Stimulated activated CD4-positive, alpha-beta T cell treated with anti-CD3 and anti-CD28 coated beads, Interleukin-15, amount 100 ng/mL, for 1 hour (primary cell): ENCODE measurements at places on chromosomes 3 and 15.

DNA sequence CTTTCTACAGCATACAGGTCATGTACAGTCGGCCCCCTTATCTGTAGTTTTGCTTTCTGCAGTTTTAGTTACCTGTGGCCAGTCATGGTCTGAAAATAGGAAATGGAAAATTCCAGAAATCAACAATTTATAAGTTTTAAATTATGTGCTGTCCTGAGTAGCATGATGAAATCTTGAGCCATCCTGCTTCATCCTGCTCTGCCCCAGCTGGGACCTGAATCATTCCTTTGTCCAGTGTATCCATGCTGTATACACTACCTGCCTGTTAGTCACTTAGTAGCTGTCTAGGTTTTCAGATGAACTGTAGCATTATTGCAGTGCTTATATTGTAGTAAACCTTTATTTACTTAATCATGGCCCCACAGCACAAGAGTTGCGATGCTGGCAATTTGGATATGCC lies 44.8 kb downstream of the AP4E1 start:
- DNase-seq: no peak

DNA sequence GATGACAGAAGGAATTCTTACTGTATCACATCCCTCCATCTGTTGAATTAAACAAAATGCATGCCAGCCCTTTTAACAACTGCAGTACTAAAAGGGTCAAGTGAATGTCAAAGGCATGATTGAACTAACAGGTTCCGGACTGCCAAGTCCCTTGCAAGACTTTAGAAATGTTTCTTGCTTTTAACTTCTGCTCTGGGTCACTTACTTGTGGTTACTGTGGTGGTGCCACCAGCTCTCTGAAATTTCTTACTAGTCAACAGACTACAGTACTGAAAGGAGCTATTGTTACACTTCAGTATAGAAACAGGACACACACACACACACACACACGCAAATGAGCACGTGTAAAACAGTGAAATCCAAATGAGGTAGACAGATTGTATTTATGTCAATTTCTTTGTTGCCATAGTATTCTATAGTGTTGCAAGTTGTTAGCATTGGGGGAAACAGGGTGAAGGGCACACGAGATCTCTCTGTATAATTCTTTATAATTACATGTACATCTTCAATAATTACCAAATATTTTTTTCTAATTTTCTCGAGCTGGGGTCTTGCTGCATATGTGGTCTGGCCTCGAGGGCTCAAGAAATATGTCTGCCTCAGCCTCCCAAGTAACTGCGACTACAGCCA lies 79.9 kb upstream of the SLC25A26 start:
- no peak for DNase-seq

- no peak for DNase-seq
Observed at GRCh38 chr3:129336093-129336706, 57.5 kb downstream of the HMCES start.

- DNase-seq: no peak
Observed at GRCh38 chr3:165389064-165389463, 192.9 kb upstream of the SLITRK3 start.
